Mammary epithelial cell (primary cell): ENCODE measurements at places on chromosomes 6 and 20.

- no peak for DNase-seq
Measured at GRCh38 chr20:10925767-10926166, 252.0 kb upstream of the JAG1 start.

DNA sequence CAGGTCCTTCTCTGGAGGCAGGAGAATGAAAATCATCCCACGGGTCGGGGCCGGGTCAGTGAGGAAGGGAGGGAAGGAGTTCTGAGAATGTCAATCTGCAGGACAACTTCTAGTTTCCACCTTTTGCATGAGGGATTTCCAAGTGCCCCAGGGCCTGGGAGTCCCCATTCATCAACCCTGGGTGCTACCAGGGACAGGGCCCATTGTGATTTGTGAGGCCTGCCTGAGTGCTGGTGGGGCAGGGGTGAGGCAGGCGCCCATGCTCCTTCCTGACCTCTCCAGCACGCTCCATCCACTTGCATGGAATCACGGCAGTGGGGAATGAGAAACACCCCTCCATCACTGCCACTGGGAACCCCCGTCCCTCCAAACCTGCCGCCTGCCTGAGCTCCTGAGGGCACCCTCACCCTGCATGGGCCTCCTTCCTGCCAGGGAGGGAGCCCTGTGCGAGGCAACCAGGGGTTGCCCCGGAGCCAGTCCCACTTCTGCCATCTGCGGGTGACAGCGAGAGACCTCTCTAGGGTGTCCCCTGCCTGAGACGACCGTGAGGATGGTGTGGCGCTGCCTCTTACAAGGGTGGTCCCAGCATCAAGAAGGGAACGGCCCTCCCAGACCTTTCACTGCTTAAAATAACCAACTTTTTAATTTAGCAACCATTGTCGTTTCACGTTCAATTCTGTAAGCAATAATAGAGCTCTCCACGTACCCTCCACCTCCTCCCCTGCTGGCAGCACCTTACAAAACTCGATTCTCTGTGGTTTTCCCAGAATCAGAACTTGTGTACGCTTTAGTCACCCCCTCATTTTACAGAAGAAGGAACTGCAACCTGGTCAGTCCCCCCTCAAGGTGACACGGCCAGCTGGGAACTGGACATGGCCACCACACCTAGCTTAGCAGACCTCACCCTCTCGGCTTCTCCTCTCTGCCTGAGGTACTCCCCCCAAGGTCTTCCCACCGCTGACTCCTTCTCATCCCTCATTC lies 28.6 kb downstream of the PMEPA1 start:
- no peak for DNase-seq

DNA sequence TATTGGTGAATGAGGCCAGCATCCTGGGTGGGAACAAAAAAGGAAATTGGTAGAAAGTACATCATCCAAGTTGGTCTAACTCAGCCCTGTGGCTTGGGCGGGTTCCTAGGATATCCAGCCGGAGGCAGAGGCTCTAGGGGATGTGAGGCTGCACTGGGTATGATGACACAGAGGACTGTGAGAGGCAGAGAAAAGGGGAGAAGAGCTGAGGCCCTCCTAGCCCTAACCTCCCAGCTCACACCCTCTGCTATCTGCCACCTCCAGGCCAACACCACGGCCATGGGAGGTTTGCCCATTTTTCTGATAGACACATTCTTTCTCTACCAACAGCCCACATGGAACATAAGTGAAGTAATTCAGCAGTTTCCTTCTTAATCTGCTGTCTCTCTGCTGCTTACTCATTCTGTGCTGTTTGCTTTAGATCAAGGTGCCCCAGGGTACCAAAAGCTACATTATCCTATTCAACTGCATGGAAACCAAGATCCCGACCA lies 284.4 kb downstream of the ESR1 start:
- DNase-seq: peak; percentile 79

GRCh38 chr20:47993035-47993755 lies 207.9 kb upstream of the SULF2 start:
- no peak for DNase-seq

DNA sequence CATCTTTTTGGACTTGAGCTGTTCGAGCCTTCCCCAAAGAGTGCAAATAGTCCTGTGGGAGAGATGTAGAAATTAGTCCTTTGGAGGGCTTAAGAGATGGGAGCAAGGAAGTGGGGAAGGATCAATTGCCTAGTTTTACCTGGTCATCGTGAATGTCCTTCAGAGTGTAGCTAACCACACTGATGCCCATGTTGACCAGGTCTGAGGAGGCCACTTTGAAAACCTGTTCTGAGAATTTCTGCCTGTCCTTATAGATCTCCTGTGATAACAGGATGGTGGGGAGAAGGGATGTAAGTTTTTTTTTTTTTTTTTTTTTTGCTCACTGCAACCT lies 2.0 kb downstream of the FLOT1 start:
- no peak for DNase-seq

GRCh38 chr6:170230520-170231292 lies 60.2 kb downstream of the DLL1 start:
- no peak for DNase-seq

GRCh38 chr6:125201961-125202729 lies 48.6 kb downstream of the TPD52L1 start:
- peak; percentile 89 for DNase-seq

GRCh38 chr6:44923444-44923843 lies 404.7 kb upstream of the RUNX2 start:
- no peak for DNase-seq

DNA sequence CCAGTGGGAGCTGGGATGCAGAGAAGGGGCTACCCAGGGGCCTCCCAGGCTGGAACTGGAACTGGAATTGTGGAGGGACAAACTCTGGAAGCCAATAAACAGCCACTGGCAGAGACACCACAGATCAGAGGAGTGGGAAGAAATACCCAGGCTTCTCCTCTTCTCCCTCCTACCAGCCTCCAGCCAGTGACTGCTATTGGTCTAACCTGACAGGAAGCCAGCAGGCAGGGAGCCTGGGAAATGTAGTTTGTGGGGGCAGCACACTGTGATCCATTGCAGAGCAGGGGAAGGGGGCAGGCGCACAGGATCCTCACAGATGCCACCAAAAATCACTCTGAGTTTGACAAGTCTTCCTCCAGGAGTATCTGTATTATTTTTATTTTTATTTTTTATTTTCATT lies 12.1 kb upstream of the MLN start:
- DNase-seq: no peak

- DNase-seq: no peak
Measured at GRCh38 chr6:82385546-82385945, 21.9 kb downstream of the TPBG start.

GRCh38 chr20:49460916-49461315 lies 21.6 kb downstream of the KCNB1 start:
- peak; percentile 81 for DNase-seq

- DNase-seq: no peak
Measured at GRCh38 chr20:475463-476357, 13.4 kb upstream of the TBC1D20 start.

GRCh38 chr20:51549474-51549873 lies 7.0 kb upstream of the NFATC2 start:
- DNase-seq: no peak

GRCh38 chr6:84625506-84625905 lies 138.9 kb downstream of the TBX18 start:
- DNase-seq: no peak

- peak; percentile 24 for DNase-seq
Measured at GRCh38 chr6:159654483-159655098, 38.5 kb downstream of the SOD2 start.

- DNase-seq: no peak
Measured at GRCh38 chr20:54692168-54692887, 216.9 kb downstream of the DOK5 start.
